Sigmoid colon (tissue), 7 donors: ENCODE measurements at places on chromosomes 12 and 14.

- no peak for DNase-seq
Measured at GRCh38 chr14:87278415-87278814, 714.6 kb downstream of the GALC start.

GRCh38 chr14:69753860-69754259, 13.1 kb upstream of the SRSF5 start:
- no peak for DNase-seq

GRCh38 chr12:132720606-132721345, 10.1 kb downstream of the PGAM5 start:
- no peak for DNase-seq

- no peak for DNase-seq
Measured at GRCh38 chr14:70858641-70859040, 48.6 kb upstream of the PCNX1 start.

GRCh38 chr12:120710031-120710804, at the start of gene UNC119B:
TSS of gene UNC119B (plus strand) at chr12:120710458. CDS start at chr12:120710475, 17 bp downstream.
- DNase-seq, result peak; percentile 73

- no peak for DNase-seq
Measured at GRCh38 chr14:54116972-54117371, 160.3 kb upstream of the BMP4 start.

DNA sequence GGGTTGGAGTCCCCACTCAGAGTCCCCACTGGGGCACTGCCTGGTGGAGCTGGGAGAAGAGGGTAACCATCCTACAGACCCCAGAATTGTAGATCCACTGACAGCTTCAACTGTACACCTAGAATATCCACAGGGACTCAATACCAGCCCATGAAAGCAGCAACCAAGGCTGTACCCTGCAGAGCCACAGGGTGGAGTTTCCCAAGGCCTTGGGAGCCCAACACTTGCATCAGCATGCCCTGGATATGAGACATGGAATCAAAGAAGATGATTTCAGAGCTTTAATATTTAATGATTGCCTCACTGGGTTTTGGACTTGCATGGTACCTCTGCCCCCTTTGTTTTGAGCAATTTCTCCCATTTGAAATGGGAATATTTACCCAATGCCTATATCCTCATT, 80.4 kb downstream of the RASSF9 start:
- DNase-seq, result no peak

- DNase-seq, result no peak
Measured at GRCh38 chr14:76762411-76763095, 1.3 kb downstream of the VASH1 start.

DNA sequence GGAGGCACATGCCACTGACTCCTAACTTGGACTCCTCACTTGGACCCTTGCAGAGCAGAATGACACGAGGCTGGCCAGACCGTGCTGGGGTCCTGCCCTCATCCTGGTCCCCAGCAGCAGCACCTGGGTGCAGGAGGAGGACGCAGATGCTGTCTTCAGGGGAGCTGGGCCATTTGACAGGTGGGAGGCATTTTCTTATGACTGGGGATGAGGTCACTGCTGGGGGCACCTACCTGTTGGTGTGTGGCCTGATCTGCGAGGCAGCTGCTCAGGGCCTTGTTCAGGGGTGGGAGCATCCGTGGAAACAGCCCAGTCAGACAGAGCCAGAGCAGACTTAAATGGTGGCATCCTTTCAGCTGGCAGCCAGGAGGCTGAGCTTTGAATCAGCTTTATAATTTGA, 57.3 kb downstream of the CACNA1C start:
- DNase-seq, result peak; percentile 49

DNA sequence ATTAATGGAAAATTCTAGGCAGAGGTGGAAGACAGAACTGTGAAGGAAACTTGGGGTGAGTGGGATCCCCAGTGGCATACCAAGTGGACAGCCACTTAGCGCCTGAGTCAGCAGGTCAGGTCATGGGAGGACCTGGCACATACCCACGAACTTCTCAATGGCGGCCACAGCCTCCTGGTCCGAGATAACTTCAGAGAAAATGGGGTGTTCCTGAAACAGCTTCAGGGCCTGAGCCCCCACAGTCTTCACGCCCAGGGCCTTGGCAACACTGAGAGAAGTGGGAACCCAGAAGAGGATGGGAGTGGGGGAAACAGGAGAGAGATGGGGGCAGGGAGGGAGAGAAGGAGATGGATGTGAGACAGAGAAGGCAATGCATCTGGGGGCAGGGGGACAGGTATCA, 9.9 kb downstream of the SDS start:
- DNase-seq, result no peak

- no peak for DNase-seq
Measured at GRCh38 chr12:55068416-55069010, 48.7 kb downstream of the NEUROD4 start.

DNA sequence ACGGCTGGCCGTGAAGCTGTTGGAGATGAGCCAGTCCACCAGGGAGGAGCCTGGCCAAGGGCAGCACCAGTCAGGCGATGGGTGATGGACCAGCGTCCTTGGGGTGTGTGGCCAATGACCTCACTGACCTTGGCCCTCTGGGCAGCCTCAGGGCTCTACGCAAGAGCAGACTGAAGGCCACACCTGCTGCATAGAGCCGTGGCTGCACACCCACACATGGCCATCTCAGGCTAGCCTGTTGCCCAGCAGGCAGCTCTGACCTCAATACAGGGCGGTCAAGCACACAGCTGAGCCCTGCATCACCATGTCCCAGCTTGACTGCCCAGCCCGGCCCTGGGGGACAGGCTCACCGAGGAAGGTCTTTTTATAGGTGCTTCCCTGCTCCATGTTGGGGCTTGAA, 19.2 kb downstream of the PLEK2 start:
- no peak for DNase-seq

DNA sequence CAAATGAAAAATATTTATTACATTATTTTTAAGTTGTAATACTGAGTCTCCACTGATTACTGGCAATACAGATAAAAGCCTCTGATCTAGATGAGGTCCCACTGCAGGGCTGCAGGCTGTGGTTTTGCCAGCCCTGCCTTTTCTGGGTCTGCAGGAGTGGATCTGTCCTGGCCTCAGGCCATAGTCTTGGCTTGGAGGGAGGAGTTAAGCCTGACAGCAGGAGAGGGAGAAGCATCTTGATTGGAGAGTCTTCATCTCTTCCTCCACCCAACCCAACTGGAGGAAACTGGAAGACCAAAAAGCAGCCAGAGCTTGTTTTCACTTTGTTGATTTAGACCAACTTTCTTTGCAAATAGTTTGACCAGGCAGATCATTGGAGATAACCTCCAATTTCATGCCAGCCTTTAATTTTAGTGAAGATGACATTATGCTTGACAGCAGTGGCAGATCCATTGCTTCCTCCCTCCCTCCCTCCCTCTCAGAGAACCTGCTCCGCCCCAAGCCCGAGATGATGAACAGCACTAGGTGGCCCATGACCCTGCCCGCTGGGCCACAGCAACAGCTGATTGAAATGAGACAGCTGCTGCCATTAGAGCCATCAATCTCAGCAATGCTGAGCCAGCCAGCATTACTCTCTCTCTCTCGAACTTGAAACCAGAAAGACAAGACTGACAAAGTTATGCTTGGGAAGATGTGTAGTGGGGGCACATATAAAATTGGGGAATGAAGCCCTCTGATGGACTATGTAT, 222.4 kb downstream of the GLT1D1 start:
- DNase-seq, result no peak

DNA sequence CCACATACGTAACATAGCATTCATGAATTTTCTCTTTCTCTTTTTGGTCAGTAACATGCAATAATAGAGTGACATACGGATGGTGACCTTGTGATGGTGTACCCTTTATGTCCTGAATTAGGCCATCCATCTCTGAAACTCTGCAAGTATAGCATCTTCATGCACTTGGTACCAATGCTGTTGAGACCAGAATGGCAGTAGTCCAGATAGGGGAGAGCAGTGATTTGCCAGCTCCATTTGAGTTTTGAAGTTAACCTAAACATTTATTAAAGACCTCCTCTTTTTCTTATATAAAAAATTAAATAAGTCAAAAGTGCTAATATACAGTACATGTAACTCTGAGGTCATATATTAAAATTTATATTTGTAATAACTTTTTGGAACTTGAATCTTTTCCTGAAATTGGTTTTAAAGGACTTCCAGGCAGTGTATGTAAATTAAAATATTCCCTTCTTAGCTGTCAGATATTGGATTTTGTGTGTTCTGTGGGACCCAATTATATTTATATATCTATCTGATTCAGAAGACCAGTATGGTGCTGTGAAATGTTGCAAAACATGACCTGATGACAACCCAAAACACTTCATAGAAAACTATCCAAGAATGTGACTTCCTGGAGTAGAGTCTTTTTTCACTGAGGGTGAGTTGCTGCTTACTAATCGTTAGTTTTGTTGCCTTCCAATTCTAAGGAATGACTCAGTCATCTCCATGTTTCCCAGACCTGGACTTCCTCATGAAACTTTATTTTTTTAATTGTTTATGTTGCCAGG, 3.5 kb downstream of the ELK3 start:
- no peak for DNase-seq

DNA sequence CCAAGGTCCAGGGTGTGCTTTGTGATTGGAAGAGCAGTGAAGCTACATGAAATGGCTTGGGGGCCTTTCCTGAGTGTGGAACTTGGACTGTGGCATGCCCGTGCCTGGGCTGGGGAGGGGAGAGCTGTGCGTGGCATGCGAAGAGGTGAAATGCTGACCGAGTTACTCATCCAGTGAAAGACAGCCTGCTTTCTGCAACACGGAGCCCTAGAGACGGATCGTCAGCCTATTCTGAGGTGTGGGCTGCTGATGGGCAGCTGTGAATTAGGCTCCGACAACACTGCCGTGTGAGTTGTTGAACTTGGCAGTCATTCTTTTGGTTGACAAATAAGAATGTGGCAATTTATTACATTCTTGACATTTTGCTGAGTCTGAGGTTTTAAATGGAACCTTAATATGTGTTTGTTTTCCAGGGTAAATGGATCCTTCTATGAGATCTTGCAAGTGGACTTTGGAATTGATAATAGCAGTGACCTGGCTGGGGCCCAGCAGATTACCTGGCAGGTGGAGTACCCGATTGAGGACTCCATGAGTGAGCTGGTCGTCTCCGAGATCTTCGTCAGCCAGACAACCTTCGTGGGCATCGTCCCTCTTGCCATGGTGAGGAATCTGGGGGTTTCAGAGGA, 453.9 kb downstream of the AACS start:
- no peak for DNase-seq

DNA sequence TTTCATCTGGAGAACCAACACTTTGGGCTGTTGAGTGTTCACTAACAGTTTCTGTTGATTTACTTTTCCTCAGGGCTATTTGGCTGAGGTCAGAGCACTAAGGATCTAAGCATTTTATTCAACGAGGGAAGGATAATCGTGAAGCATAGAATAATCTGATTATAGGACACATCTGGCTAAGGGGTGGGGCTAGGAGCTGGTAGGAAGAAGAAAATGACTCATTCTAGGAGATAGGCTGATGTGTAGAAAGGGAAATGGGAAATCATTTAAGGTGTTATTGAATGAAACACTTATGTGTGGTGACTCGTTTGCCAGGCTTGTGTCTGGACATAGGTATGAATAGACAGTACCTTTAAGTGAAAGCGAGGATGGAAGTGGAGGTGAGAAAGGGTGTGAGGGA, 167.2 kb downstream of the ETNK1 start:
- no peak for DNase-seq
